ENCODE measurements at places on chromosomes 12 and 14. TPM values are rescaled to one million over a fixed set of nuclear protein-coding genes. Genes with fewer than 3 reads are reported as not detected.

The HNF1A gene
- total RNA-seq = not detected

The ESRRB gene
- total RNA-seq = 0.82 TPM

The GTF2A1 gene
- 34.1 TPM for total RNA-seq

The MSI1 gene
- total RNA-seq = not detected

The CLEC1B gene
- not detected for total RNA-seq

The LALBA gene
- total RNA-seq = not detected

The AHNAK2 gene
- total RNA-seq = not detected

The LMNTD1 gene
- not detected for total RNA-seq

The POTEM gene
- not detected for total RNA-seq

DNA sequence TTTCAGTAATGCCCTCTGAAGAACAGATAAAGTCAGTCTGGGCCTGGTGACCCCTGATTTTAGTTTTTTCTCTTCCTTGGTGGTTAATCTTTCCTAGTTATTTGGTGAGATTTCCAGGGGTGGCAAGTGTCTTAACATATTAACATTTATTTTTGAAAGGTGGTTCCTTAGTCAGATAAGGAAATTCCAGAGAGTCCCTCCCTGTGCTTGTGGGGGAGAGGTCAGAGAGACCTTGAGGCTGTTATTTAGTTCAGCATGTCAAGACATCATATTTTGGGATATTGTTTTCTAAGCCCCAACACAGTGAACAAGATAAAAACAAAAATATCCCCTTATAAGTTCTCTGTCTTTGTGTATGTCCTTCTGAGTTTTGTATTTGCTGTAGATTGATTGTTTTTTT is 9.5 kb upstream of the LUM start:
- no peak for DNase-seq

GRCh38 chr14:35558680-35559079 is 24.7 kb downstream of the INSM2 start:
- DNase-seq = no peak

- DNase-seq = no peak
Observed at GRCh38 chr12:131357185-131357747, 353.6 kb upstream of the SFSWAP start.

- DNase-seq = no peak
Observed at GRCh38 chr14:63960926-63961567, 108.2 kb downstream of the SYNE2 start.

- DNase-seq = no peak
Observed at GRCh38 chr14:99612738-99613330, 8.8 kb upstream of the CCDC85C start.

DNA sequence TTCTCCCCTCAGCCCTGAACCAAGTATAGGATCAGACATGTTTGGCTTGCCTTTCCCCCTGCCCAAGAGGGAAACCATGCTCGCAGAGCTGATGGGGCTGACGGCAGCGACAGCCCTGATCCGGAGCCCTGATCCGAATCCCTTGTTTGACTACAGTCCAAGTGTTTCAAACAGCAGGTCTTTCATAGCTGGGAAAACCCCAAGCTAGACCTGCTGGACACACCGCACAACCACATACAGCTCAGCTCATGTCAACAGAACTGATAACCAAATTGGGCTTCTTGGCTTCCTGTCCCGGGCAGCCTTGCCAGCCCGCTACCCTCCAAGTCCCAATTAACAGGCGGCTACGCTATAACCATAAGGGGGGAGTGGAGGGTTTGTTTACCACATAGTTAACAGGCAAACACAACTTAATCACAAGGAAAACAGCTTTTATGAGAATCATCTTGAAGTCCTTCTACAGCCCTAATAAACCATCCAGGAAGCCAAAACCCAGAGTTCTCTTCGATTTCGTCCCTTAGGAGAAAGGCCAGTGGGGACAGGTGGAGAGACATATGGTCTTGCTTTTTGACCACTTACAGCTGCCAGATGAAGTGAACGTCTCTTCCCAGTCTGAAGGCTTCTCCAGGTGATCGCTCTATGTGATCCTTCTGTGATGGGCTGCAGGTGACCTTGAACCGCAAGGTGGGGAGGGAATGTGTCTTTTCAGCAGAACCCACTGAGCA is 64.5 kb upstream of the MANSC4 start:
- no peak for DNase-seq

DNA sequence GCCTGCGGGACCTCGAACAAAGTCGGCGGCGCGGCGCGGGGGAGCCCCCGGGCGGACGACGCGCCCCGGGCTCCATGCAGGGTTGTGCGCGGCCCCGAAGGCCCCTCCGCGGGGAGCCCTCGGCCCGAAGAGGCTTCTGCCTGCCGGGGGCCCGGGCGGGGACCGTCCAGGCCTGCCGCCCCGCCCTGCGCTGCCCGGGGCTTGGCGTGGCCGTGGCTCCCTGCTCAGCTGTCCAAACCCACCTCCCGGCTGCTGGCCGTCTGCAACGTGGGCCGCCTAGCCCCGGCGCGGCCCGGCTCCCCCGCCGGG is 670 bp downstream of the DYRK2 start:
- no peak for DNase-seq

DNA sequence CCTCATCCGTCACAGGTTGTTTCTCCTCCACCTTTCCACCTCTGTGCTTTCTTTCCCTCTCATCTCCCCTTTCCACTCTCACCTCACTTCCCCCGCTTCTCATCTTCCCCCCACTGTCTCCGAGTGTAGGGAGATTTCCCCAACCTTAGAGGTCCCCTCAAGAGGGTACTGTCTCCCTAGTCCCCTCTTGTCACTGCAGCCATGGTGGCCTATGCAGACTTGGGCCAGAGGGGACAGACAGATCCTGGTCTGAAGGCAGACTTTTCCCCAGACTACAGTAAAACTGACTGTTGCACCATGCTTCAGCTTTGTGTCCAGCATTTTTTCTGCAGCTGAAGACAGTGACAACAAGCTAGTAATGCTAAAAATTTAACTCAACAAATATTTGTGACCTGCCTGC is 41.2 kb downstream of the KANSL2 start:
- no peak for DNase-seq

GRCh38 chr14:31410048-31410650 is 10.2 kb downstream of the HEATR5A start:
- no peak for DNase-seq

- DNase-seq = no peak
Observed at GRCh38 chr14:23539248-23540140, 12.1 kb downstream of the ZFHX2 start.

- DNase-seq = no peak
Observed at GRCh38 chr12:67535176-67535575, 113.4 kb upstream of the DYRK2 start.

DNA sequence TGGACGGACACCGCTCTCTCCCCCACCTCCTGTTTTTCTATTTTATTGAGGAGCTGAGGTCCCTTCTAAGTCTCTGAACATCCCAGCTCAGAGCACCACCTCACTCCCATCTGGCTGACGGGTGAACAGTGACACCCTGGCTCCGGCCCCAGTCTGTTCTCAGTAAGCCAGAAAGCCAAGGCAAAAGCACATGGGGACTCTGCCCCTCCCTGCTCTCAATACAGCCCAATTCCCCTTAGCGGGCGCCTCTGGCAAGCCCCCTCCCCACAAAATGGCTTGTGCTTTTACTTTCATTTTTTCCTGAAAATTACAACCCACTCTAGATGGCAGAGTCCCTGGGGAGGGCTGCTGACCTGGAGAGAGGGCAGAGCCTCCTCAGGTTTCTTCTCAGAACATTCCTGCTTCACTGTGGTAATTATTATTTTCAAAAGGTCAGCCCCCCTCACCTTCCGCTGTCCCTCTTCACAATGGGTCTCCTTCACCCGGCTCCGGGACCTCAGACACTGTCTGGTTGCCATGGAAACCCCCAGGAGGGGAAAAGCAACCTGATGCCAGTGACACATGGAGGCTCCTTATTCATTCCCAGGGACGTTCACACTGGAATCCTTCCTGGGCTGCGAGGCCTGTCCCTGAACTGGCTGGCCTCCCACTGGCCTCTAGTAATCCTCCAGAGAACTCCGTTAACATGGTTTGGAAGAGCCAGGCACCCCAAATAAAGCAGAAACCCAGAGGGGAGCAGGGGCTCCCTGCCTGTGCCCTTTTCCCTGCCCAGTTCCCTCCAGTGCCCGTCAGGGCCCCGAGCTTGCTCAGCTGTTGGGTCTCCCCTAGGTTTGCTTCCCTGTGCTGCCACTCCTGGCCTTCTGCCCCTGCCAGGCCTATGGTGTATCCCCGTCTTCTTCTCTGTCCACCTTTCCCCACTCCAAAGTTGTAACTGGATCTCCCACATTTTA is 15.9 kb downstream of the COL2A1 start:
- DNase-seq = no peak

- DNase-seq = no peak
Observed at GRCh38 chr14:59465316-59466135, at the start of gene GPR135. Gene GPR135 (minus strand): TSS chr14:59465380. CDS start chr14:59465226, 154 bp downstream.

- DNase-seq = no peak
Observed at GRCh38 chr12:107310621-107311020, 217.3 kb upstream of the CRY1 start.

All from T-cell (primary cell).